MM.1S (cell line): ENCODE measurements at places on chromosomes 16 and 17.

- H3K27me3 ChIP-seq = peaks cover 98% of the 10 kb centered on the region
- H3K4me1 ChIP-seq = no peaks in the 10 kb centered on the region
- DNase-seq = no peak
- H3K36me3 ChIP-seq = no peaks in the 10 kb centered on the region
- H3K27ac ChIP-seq = no peak overlapping the region
Measured at GRCh38 chr17:79407385-79407784, 203.5 kb downstream of the RBFOX3 start.

DNA sequence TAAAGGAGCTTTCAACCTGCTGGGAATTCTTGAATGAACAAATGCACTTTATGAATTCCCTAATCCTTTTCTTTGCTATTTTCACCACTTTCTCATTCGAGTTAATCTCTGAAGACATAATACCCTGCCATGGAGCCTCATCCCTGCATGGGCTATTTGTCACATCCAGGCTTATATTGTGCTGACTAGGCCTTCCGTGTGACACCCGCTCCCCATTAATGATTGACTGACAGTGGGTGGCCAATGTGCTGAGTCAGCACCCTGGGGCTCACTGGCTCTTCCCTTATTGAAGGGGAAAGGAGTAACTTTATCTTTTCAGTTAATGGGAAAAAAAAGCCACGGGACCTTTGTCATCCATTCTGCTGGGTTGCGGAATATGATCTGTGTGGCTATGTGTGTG lies 1024.8 kb upstream of the EEF2KMT start:
- H3K36me3 ChIP-seq = no peaks in the 10 kb centered on the region
- DNase-seq = no peak
- no peaks in the 10 kb centered on the region for H3K27me3 ChIP-seq

DNA sequence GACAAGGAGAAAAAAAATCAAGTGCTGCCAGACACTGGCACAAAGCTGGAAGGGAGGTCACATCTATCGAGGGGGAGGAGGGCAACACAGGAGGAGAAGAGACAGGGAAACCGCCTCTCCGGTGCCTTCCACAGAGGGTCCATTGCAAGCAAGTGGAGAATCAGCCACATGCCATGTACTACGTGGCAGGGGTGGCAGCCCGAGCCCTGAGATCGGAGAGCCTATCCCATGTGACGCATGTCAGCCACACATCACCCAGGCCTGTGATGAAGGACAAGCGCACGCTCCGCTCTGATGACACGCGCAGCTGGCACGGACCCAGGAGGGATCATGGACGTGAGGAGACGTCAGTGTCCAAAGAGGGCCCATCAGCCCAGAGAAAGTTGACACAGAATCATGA lies 30.1 kb downstream of the ADCY9 start:
- no peak overlapping the region for H3K4me3 ChIP-seq
- H3K27ac ChIP-seq = no peak overlapping the region
- H3K27me3 ChIP-seq = peaks cover 12% of the 10 kb centered on the region; the same call in 1 of the 2 replicates
- no peaks in the 10 kb centered on the region for H3K4me1 ChIP-seq
- DNase-seq = no peak
- H3K36me3 ChIP-seq = no peaks in the 10 kb centered on the region

DNA sequence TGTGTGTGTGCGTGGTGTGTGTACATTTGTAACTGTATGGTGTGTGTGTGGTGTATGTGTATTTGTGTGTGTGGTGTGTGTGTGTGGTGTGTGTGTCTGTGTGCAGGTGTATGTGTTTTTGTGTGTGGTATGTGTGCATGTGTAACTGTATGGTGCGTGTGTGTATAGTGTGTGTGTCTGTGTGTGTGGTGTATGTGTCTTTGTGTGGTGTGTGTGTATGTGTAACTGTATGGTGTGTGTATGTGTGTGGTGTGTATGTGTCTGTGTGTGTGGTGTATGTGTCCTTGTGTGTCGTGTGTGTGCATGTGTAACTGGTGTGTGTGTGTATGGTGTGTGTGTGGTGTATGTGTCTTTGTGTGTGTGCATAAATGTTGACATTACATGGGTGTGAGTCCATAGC lies 163.7 kb upstream of the PLCG2 start:
- H3K36me3 ChIP-seq = no peaks in the 10 kb centered on the region
- peaks cover 21% of the 10 kb centered on the region for H3K4me1 ChIP-seq
- no peak overlapping the region for H3K4me3 ChIP-seq
- H3K27ac ChIP-seq = peak overlapping the region; percentile 100; the same call in 1 of the 2 replicates
- no peaks in the 10 kb centered on the region for H3K27me3 ChIP-seq

GRCh38 chr16:10576390-10577304 lies 3.8 kb downstream of the EMP2 start:
- no peak overlapping the region for H3K27ac ChIP-seq
- peaks cover 16% of the 10 kb centered on the region for H3K4me1 ChIP-seq
- no peak overlapping the region for H3K4me3 ChIP-seq
- peaks cover 4% of the 10 kb centered on the region; the same call in 1 of the 2 replicates for H3K27me3 ChIP-seq
- no peaks in the 10 kb centered on the region for H3K36me3 ChIP-seq
